ENCODE measurements at places on chromosomes 1 and 21.

GRCh38 chr1:204201348-204202040 is 5.2 kb upstream of the KISS1 start:
- DNase-seq, result no peak

DNA sequence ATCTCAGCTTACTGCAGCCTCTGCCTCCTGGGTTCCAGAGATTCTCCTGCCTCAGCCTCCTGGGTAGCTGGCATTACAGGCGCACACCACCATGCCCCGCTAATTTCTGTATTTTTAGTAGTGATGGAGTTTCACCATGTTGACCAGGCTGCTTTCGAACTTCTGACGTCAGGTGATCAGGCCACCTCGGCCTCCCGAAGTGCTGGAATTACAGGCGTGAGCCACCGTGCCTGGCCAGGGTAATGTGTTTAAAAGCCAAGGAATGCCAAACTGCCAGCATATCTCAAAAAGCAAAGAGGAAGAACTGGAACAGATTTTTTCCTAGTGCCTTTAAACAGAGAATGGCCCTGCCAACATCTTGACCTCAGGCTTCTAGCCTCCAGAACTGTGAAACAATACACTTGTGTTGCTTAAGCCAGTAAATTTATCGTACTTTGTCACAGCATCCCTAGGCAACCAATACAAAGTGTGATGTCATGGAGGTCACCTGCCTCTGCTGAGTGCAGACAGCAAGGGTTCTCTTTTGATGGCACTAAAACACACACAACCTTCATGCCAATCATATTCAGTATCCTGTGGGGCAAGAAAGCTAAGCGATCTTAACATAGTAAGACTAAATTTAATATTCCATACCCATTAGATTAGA is 858.3 kb upstream of the TMPRSS15 start:
- DNase-seq, result no peak

DNA sequence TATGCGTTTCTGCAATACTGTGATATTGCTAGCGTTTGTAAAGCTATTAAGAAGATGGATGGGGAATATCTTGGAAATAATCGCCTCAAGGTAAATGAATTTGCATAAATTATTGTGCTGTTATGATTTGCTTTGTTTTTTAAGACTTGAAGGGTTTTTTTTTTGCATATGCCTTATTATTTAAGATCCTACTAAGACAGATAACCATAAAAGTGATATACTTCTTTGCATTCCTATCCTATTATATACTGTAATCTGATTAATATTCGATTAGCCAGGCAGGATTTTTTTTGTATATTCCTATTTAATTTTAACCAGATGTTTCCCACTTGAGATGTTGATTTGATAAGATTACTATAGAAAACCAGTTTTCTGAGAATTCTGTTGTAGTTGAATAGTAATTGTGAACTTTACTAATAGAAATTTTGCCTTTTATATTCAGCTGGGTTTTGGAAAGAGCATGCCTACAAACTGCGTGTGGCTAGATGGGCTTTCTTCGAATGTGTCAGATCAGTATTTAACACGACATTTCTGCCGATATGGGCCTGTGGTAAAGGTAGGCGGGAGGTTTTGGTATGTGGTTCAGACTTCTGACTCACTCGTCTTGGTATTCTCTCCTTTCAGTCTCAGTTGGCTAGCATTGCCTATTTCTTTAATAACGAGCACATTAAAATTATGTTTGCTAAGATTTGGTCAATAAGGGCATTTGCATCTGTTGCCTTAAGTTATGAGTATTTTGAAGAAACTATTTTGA is 56.8 kb downstream of the ZBTB17 start:
- DNase-seq, result peak; percentile 86

DNA sequence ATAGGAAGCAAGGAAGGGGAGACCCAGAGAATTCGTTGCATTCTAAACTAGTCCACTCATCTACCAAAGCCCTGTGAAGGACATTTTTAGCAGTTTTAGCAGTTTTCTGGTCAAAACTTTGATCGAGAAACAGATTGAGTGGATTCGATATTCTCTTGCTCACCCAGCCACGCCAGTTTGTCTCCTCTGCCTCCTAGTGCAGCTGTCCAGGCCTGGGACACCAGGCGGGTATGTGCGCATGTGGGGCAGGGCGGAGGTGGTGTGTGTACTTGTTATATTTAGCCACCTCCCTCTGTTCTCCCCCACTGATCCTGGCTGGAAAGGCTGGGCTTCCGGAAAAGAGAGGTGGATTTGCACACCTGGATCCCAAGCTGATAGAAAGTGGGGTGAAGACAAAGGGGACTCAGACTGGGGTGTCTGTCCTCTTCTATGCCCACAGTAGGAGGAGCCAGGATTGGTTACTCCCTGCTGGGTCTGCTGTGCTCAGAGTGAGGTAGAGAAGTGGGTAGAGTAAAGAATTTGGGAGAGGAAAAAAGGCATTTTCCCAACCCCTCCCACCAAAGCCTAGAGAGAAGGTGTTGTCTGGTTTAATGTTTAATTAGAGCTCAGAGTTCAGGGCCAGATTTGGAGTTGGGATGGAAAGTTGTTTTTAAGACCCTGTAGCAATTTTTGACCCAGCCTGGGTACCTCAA is 3.8 kb downstream of the LMNA start:
- DNase-seq, result no peak

GRCh38 chr1:211135342-211135950 is 1.5 kb upstream of the KCNH1 start:
- DNase-seq, result peak; percentile 23

- no peak for DNase-seq
Observed at GRCh38 chr1:99887890-99888289, 37.7 kb downstream of the AGL start.

- no peak for DNase-seq
Observed at GRCh38 chr1:84141182-84142003, 2.7 kb upstream of the PRKACB start.

- no peak for DNase-seq
Observed at GRCh38 chr21:42562816-42563215, 49.2 kb downstream of the SLC37A1 start.

- no peak for DNase-seq
Observed at GRCh38 chr1:10497109-10497508, 22.4 kb downstream of the PEX14 start.

GRCh38 chr1:186202271-186202764 is 172.7 kb downstream of the TPR start:
- DNase-seq, result no peak

GRCh38 chr1:171313835-171314320 is at the start of gene FMO4:
TSS of gene FMO4 (plus strand) at chr1:171314183. CDS start at chr1:171319826, 5,643 bp downstream.
- peak; percentile 98 for DNase-seq

- DNase-seq, result no peak
Observed at GRCh38 chr1:202047977-202048376, 37.6 kb downstream of the ELF3 start.

DNA sequence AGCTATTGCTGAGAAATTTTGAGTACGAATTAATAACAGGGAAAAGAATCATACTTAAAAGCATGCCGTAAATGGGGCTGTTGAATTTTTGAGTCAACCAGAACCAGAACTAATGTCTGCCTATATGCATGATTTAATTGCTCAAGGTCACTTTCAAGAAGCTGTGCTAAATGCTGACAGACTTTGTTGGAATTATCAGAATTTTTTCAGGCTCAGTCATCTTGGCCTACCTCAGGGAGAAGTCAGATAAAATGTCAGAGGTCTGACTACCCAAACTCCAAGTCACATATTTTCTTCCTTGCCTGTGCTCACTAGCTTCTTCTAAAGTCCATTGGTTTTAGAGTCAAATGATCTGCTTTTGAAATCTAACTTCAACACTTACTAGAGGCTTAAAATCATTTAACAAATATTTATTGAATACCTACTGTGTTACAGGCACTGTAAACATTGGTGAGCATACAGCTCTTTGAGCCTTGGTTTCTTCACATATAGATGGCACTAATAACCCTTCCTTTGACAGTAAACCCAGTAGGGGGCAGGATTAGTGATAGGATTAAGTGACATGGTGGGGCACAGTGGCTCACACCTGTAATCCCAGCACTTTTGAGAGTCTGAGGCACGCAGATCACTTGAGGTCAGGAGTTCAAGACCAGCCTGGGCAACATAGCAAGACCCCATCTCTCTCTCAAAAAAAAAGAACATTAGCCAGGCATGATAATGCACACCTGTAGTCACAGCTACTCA is 121.2 kb upstream of the SLC44A3 start:
- no peak for DNase-seq

DNA sequence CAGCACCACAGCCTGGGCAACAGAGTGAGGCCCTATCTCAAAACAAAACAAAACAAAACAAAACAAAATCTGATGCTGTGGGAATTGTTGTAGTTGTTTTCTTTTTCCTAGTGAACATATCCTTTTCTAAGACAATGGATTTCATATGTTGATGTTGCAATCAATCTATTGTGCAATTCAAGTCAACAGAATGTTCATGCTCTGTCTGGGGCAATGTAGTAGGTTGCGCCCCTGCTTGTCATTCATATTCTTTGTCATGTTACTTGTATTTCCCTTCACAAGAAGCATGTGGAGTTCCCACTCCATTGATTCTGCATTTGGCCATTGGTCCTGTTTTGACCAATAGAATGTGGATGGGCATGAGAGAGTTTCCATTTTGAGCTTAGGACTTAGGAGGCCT is 223.9 kb downstream of the DUSP10 start:
- DNase-seq, result no peak

DNA sequence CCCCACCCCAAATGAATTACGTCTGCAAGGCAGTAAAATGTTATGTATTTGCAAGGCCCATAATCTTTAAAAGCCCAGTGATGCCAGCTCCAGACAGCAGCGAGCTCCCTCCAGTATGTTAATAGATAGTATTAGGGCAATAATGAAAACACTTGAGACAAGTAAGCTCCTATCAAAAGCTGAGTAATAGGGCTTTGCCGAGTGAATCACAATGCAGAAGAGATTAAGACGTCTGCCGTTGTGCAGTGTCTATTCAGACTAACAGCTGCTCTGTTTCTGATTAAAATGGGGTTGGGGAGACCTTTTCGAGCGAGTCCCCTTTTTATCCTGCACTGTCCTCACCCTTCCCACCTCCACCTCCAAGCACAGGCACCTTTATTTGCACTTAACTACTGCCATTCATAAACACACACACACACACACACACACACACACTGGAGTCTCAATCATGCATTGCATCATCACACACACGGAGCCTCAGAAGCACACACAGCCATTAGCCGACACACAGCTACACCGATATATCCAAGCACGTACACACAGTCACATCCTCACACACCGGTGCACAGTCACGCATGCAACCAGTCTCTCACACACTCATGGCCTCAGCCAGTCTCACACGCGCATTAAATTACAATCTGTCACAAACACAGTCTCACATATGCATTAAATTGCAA is 46.0 kb upstream of the FOXO6 start:
- DNase-seq, result no peak

DNA sequence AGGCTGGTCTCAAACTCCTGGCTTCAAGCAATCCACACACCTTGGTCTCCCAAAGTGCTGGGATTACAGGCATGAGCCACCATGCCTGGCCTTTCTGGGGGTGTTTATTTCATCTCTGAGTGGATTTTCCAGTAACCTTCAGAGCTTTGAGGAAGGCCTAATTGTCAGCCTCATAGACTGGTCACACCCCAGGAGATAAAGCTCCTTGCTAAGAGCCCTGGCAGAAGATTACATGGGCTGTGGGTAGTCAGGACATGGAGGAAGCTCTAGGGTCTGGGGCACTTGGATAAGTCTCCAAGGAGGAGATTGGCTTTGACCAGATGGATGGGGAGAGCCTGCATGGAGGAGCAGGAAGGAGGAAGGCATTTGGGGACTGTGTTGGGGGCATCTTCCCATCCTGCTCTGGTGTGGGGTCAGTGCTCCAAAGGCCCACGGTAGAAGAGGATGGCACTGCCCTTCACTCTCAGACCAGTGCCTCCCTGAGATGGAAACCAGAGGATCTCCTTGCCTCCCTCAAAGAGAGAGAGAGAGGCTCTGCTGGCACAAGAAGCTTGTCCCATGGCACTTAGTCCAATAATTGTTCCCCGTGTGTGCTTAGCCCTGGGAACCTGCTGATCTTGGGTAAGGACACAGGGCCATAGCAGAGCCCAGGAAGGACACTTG is 14.7 kb upstream of the GSTM4 start:
- no peak for DNase-seq

DNA sequence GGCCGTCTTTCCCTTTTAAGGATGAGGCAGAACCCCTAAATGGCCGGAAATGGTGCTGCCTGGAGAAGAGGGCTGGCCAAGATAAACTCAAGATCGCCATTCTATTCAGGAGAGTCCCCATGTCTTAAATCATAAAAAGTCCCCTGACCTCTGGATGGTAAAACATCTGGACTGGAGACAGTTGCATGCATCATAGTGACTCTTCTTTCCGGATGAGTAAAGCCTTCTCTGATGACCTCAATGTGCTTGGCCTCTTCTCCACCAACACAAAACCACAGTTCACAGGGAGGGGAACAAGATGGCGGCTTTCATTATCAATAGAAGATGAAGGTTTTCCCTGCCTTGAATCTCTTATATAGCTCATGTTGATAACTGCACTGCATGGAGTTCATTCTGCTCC is 27.5 kb upstream of the H6PD start:
- no peak for DNase-seq

DNA sequence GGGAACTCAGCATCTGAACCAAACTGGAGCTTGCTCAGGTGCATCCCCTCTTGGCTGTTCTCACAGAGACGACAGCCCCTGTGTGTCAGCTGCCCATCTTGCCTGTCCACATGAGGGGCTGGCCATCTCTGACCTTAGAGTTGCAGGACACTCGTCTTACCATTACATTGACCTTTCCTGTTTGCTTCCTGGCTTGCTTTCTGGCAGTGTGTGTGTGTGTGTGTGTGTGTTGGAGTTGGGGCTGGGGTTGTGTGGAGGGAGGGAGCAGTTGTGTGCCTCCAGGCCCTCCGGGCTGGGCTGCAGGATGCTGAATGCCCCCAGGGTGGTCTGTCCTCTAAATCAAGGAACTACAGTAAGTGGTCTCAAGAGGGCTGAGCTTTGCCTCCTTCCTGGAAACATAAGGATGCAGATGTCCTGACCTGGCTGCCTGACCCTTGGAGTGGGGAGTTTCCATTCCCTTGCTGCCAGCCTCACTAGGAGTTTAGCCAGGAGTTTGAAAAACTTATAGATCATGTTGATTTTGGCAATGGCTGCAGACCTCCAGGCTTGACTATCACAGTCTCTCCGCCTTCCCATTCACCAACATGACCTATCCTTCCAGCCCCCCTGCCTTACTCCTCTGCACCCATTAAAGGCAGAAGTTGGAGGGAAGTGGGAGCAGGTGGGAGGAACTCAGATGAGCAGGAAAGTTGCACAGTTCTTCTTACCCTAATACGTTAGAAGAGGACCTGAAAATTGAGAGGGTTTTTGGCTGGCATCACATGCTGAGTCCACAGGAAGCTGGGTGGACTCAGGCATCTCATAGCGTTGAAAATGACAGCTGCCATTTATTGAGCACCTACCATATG is 19.0 kb downstream of the RASSF5 start:
- DNase-seq, result no peak

DNA sequence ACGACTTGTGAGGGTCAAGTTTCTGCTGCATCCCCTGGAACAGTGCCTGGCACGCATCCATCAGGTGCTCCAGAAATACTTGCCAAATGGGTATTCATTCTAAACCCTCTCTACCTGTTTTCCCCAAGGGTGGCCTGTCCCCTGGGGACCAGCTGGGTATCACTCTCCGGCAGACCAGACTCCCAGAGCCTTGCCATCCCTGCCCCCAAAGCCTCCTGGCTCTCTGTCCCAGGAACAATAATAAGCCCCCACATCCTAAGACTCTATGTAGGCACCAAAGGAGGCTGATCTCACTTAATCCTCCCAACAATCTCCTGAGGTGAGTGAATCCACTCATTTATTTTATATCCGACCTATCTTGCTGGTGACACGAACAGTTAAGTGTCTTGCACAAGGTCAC is 96.7 kb downstream of the MRPL37 start:
- no peak for DNase-seq

Data from non-pigmented ciliary epithelial cell (primary cell).